Hematopoietic multipotent progenitor cell treated with erythropoietin and hydrocortisone succinate and interleukin-3 and kit ligand, for 6 days (in vitro differentiated cells): ENCODE measurements at places on chromosomes 2 and 18.

- DNase-seq = no peak
Observed at GRCh38 chr2:96575785-96576456, 39.4 kb downstream of the ARID5A start.

DNA sequence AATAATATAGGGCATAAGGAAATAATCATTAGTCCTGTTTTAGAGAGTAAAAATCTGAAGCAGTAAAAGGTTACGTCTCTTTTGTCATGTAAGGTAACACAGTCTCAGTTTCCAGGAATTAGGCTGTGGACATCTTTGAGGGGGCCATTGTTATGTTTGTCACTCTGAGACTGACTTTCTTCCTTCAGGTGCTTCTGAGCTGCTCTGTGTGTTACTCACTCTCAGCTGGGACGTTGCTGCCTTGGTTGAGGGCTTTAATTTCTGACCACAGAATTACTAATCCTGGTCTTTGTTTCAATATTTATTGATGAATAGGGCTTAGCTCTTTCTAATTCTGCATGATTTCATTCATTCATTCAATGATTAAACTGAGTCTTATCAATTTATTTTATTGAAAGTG, 55.9 kb upstream of the SLC38A11 start:
- DNase-seq = no peak

DNA sequence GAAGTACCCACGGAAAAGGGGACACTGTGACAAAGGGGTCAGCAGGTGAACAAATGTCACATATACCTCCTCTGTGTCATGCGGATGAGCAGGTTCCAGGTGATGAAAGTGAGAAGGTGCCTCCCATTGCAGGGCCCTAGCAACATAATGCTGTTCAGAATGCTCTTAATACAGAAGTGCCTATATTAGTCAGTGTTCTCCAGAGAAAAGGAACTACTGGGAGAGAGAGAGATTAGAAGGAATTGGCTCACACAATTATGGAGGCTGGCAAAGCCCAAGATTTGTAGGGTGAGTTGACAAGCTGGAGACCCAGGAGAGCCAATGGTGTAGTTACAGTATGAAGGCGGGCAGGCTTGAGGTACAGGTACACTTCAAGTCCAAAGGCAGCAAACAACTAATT, 98.1 kb upstream of the CDC42EP3 start:
- no peak for DNase-seq

- DNase-seq = no peak
Observed at GRCh38 chr2:215724146-215724545, 288.3 kb upstream of the FN1 start.

DNA sequence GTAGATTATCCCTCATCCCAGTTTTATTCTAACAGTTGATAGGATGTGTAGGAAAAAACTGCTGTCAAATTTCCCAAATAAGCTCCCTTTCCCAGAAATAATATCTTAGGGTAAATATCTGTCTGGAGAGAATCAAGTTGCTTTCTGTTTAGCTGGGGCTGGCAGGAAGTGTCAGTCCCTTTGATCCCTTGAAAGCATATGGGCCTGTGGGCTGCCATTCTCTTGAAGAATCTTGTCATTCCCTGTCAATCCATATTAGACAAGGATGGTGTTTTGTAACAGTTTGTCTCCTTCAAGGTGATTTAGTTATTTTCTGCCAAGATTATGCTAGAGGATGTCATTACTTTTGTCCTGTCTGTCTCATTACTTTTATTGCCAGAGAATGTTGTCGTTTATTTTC, 37.1 kb upstream of the UBE2E3 start:
- DNase-seq = no peak

DNA sequence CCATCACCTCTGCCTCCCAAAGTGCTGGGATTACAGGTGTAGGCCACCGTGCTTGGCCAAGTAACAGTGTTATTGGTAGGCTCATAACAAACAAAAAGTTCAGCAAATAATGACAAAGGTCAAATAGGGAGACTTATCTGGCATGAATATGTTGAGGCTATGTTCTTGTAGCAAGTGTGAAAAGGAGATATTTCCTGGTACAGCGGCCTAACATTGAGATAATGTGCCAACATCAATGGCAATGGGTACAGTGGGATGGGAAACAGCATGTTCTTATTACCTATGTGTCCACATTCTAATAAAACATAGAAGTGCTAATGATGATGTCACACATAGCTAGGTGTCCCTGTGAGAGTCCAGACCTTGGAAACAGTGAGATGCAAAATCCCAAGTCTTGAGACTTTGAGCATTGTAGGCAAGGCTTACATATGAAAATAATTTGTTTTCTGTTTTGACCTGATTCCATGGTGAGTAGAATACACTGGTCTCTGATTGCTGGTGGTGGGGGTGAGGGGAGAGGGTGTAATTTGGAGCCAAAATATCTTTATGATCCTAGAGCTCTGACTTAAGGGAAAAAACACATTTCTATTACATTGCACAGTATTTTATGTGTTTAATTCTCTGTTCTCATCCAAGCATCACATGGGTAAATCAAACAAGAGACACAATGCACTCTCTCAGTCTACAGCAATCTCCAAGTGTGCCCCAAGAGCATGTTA, 33.1 kb upstream of the PMAIP1 start:
- no peak for DNase-seq

DNA sequence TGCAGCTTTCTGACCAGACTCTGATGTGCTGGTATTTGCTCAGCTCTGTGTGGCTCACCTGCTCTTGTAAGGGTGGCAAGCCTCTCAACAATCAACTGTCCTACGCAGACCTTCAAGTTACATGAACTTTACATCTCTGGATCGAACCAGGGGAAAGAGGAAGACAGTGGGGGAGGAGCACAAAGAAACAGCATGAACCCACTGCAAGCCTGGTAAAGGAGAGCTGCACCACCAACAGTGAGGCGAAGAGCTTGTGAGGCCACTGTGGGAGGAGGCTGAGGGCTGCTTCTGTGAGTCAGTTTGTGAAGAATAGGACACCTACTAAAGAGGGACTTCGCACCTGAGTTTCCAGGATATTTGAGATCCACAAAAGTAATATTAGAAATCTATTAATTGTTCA, 18.8 kb upstream of the FAM110C start:
- no peak for DNase-seq

DNA sequence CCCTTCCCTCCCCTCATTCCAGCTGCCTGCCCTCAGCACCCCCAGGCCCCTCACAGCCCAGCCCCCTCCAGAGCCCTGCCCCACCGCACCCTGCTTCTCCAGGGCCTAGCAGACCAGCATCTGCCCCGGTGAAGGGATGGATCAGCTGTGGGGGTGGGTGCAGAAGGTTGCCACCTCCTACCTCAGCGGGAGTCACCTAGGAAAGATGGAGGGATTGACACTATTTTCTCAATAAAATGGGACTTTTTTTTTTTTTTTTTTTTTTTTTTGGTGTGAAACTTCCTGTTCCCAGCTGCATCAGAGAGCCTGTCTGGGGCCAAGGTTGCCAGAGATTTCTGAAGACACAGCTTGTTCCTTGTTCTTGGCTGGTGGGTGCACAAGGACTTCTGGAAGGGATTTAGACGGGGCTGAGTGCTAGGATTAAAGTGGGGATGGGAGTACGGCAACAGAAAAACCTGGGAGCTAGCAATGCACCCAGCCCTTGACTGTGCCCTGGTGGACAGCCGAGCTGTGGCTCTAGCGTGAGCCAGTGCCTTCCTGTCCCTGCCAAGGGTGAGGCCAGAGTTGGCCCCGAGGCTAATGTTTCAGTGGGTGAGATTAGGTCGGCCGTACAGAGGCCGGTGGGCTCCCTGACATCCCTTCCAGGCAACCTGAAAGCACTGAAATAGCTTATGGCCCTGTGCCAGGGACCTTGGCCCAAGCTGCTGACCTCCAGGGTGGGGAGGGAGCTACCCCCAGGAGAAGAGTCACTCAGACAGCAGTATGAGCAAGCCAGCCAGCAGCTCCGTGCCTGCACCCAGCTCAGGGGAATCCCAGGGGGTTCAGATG, 4.6 kb downstream of the B3GNT7 start:
- DNase-seq = peak; percentile 55

GRCh38 chr2:216562696-216563435, 64.2 kb downstream of the RPL37A start:
- DNase-seq = no peak

DNA sequence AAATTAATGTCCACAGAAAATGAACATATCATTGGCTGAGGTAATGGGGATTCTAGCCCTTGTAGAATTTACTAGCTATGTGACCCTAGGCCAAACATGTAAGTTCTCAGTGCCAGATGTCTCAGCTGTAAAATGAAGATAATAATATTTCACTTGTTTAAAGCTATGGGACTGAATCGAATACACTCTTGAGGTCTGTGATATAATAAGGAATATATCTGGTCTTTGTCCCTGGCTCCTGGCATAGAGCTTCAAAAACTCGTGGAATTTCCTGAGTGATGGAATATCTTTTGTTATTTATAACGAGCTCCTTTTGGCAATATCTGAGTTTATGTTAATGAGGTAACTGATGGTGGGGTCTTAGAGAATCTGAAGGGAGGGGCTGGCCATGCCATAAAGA, 201.4 kb upstream of the CYP26B1 start:
- no peak for DNase-seq

DNA sequence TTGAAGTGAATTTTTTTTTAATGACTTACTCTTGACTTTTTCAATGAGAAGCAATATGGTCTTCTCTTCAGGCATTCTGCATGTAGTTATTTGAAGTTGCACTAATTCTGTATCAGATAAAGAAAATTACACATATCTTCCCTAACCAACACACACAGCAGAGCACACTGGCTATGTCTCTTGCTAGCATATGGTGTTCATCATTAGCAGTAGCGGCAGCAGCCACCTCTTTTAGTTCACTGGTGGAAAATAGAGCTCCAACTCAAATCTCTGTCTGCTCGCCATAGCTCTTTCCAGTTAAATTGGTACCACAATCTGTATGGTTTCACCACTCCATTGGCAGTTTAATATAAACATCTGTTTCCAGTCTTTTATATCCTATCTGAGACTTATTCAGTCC, 278.1 kb upstream of the ZEB2 start:
- DNase-seq = no peak

- no peak for DNase-seq
Observed at GRCh38 chr2:221345516-221345915, 226.6 kb downstream of the EPHA4 start.

DNA sequence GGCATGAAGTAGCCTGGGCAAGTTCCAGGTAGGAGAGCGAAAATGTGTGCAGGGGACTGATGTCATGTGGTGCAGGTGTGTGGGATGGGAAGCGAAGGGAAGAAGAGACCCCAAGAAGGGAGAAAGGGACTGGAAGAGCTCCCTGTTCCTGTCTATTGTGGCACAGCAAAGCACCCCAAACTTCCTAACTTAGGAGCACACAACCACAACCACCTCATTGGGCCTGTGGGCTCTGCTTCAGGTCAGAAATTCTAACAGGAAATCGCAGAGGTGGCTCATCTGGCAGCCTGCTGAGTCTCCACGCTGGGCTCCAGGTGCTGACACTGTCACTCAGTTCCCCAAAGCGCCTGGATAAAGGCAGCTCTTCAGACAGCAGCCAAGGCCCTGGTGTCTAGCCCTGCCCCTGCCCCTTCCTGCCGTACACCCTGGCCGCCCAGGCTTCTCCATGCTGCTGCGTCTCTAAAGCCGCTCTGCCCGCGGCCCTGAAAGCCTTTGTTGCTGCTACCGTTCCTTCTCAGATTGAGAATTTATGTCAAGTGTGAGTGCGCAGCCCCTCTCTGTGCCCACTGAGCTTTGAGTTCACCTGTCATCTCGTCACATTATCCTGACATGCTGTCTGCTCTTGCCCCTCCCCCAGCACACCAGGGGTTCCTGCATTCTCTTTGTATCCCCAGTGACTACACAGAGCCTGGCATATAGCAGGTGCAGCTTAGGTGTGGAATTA, 140.2 kb upstream of the BCL2L11 start:
- DNase-seq = no peak

- DNase-seq = no peak
Observed at GRCh38 chr2:136081582-136082210, 36.3 kb downstream of the CXCR4 start.

- no peak for DNase-seq
Observed at GRCh38 chr2:10704034-10704594, 14.3 kb upstream of the NOL10 start.

- DNase-seq = no peak
Observed at GRCh38 chr2:20674974-20675679, 8.2 kb downstream of the GDF7 start.

GRCh38 chr18:48897531-48897930, 53.2 kb downstream of the SMAD7 start:
- no peak for DNase-seq

DNA sequence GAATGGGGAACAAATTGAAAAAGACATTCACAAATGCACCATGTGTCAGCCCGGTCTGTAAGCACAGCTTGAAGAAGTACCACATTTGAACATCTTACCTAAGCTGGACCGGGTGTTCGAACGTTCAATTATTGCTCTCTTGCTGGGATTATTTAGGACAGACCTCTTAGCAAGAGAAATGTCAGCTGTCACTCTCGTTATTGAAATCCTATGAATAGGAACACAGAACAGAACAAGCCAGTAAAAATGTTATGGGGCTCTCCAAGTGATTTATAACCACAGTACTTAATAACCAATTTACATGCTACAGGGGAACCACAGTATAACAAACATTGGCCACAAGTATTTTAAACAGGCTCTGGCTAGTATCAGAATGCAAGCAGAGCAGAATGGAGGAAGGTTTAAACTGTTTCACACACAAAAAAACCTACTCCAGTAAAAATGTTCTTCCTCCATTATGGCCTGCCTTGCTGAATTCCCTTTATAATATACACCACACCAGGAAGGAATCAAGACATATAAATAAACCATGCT, 32.5 kb upstream of the ARL5A start:
- DNase-seq = no peak

- no peak for DNase-seq
Observed at GRCh38 chr18:67652288-67652687, 135.8 kb upstream of the DSEL start.

DNA sequence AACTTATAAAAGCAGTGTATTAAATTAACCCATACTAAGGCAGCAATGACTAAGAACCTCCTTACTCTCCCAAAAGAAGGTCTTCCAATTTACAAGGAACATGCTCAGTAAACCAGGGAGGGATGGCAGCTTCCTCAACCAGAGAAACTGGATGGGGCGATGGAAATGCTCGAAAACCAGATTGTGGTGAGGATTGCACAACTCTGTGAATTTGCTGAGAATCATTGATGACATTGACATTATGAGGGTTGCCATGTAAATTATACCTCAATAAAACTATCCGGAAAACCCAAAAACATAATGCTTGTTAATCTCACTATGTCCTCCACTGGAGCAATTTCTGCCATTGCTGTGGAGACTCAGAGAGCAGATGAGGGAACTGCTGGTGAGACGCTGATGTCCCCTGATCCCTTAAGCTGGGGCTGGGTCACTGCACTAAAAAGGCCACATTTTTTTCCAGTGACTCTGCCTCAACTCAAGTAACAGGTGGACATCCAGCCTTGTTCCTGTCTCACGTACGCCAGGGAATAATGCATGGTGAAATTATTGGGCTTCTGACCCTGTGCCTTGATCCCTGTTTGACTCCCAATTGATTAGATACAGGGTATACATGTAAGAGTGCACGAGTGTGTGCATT, 288.3 kb downstream of the CYP26B1 start:
- DNase-seq = no peak

DNA sequence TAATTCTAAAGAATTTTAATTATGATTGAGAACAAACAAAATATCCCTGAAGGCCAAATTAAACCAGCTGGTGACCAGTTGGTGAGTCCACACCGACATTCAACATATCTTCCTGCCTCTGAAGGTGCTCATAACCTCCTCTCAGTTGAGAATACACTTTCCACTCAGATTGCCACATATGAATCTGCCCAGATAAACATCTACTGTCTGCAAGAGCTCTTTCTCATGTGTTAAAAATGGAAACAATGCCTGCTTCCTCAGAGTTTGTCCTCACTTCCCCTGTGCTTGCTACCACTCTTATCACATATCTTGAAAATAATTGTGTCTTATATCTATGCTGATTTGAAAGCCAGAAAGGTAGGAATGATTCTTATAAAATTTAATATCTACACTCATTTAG, 177.7 kb upstream of the GULP1 start:
- no peak for DNase-seq
